ENCODE measurements at places on chromosomes 3 and 15. TPM values are rescaled to one million over a fixed set of nuclear protein-coding genes. Genes with fewer than 3 reads are reported as not detected.

The CDC25A gene
- 4.6 TPM for total RNA-seq

The CPA3 gene
- 8.6 TPM for total RNA-seq

The ACTC1 gene
- total RNA-seq, result 136 TPM

The ZNF662 gene
- total RNA-seq, result 33.0 TPM

The CFAP20DC gene
- total RNA-seq, result 9.5 TPM

The LCTL gene
- total RNA-seq, result 17.3 TPM

The AGBL1 gene
- 3.7 TPM for total RNA-seq

The PPM1M gene
- 10.6 TPM for total RNA-seq

The FHIT gene
- 6.8 TPM for total RNA-seq
